Stimulated activated CD8-positive, alpha-beta memory T cell treated with anti-CD3 and anti-CD28 coated beads, Interleukin-4, amount 100 ng/mL, for 1 hour (primary cell): ENCODE measurements at places on chromosomes 4 and X.

- no peak for DNase-seq
These were observed 91.7 kb upstream of the RPA4 start for GRCh38 chrX:96792047-96792446.

DNA sequence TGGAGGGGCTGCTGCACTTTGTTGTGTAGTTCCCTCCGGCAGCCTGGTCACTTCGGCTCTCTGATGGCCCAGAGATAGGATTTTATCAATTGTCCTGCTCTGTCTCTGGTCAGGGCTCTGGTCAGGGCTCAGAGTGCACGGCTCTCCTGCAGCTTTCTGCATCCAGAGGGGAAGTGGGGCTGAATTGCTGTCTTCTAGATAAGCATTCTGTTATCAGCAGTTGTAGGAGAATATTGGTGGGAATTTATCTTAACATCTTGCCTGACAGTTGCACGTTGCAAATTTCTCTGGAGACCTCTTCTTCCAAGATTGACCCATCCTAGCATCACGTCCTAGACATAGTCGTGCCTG lies 62.8 kb downstream of the FAM193A start:
- no peak for DNase-seq

DNA sequence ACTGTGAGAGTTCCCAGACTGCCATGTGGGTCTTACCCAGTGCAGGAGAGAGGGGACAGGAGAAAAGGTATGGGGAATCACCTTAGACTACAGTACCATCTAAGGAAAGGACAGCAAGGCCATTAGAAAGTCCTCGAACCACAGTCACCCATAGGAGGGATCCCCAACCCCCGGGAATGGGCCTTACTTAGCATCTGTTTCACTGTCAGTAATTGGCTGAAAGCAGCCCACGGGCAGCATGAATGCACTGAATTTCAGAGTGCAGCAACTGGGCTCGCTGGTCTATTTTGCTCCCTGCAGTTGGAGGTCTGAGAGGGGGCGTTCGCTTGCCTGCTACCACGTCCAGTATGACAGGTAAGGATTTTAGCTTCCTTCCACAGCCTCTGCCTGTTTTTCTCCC lies 50.4 kb upstream of the KLHL8 start:
- no peak for DNase-seq

DNA sequence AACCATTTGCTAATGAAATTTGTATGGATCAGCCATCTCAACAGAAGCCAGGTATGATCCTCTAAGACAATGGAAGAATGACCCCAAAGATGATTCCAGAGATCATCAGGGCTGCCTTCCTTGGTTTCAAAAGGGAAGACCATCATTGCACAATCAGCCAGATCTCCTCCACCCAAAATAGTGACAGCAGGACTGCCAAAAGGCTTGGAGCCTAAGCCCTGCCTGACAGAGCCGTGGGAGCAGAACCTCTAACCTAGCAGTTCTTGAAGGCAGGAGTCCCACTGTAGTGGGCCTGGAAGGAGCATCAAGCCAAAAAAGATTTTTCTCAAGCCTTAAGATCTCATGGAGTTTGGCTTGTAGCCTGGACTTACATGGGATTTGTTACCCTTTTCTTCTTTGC lies 226.0 kb downstream of the RASL11B start:
- no peak for DNase-seq

- no peak for DNase-seq
These were observed 74.5 kb upstream of the BOD1L1 start for GRCh38 chr4:13701937-13702446.

- DNase-seq = no peak
These were observed 209.2 kb downstream of the ADAM29 start for GRCh38 chr4:175127314-175127713.

DNA sequence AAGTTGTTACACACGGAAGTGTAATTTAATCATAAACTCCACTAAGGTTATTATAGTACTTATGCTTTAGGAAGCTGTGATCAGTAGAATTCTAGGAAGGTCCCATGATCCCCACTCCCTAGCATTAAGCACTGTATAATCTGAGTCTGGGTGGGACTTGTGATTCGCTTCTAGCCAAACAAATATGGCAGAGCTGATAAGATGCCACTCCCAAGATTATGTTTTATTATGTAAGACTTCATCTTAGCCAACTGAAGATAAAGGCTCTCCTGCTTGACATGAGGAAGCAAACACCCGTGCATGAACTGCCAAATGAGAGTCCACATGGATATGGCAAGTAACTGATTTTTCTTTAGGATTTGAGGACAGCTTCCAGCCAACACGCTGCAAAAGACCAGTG lies 186.4 kb upstream of the NDST3 start:
- no peak for DNase-seq

DNA sequence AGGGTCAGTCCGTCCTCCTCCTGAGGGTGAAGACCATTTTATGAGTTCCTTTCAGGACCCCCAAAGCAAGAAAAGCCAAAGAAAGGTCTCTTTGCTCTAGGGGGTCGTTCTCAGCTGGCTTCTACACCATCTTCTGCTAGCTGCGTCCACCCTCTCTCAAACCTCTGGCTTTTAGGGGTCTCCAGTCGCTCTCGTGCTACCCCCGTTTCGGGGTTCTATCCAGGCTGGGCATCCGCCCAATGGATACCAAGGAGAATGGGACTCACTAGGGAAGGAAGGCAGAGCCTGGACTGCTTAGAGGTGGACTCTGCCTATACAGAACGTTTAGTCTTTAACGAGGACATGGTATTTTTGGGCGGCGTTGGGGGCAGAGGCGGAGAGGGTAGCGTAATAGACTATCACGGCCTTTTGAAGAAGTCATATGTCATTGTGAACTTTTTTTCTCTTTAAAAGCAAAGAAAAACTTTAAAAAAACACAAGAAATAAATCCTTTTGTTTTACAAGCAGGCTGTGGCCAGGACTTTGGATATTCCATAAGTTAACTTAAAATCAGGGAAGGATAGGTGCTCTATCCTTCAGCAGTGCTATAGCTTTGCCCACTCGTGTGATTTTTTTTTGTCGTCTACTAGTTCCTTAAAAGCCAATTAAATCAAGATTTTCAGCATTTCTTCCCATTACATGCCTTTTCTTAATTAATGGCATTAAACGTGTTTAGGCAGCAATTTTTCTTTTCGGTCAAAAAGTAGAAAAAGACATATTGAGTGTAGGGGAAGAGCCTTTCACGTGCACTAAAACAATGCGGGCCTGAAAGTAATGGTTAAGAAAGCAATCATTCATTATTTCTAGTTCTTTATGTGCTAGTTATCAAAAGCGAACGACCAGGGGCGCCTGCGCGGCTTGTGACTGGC lies 7.2 kb upstream of the PITX2 start:
- DNase-seq = no peak

DNA sequence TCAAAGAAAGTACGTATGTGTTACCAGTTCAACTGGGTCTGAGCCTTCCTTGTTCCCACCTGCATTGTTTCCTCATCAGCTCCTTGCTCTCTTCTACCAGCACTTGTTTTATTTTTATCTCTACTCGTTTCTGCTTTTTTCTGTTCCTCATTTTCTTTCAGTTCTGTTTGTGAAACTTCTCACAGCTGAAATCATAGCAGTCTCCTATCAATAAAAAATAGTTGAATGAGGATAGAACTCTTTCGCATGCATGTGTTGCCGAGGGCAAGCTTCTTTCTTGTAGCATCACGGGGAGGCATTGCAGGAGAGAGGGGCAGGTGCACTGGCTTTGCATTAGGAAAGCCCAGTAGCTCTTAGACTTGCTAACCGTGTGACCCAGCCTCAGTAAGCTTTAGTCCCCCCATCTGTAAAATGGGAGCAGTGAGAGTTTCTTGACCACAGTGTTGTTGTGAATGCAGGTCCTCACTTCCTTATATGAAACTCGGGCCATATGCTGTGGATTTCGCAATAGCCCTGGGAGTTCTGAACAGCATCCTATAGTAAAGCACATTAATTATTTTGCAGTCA lies 24.7 kb downstream of the OFD1 start:
- no peak for DNase-seq

GRCh38 chr4:154928640-154929257 lies 147.7 kb downstream of the RBM46 start:
- no peak for DNase-seq

GRCh38 chr4:169226565-169226964 lies 44.2 kb downstream of the SH3RF1 start:
- no peak for DNase-seq

DNA sequence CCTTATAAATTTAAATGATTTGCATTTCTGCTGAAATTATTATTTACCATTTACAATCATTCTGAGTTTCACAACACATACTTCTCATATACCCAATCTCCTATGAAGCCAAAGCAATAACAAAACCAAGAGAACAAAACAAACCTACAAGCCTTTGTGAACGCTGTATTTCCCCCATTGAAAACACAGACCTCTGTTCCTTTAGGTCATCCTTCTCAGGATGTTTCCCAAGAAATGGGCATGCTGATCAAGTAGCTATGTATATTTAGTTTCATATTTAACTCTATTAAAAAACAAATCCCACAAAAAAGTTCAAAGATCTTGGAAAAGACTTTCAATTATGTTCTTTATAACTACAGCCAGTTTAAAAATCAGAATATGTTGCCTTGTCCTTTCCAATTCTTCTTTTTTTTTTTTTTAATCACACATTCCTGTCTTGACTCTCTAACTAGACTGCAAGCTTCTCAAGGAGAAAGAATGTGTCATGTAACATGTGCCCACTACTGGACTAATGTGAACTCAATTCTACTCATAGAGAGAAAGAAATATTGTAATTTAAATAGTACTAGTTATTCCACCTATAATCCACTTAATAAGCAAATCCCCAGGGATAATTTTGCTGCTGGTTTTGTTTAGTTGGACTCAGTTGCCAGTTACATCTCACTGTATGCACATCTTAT lies 84.3 kb upstream of the PRSS48 start:
- DNase-seq = no peak

GRCh38 chr4:27350161-27350560 lies 489.5 kb downstream of the STIM2 start:
- DNase-seq = no peak

DNA sequence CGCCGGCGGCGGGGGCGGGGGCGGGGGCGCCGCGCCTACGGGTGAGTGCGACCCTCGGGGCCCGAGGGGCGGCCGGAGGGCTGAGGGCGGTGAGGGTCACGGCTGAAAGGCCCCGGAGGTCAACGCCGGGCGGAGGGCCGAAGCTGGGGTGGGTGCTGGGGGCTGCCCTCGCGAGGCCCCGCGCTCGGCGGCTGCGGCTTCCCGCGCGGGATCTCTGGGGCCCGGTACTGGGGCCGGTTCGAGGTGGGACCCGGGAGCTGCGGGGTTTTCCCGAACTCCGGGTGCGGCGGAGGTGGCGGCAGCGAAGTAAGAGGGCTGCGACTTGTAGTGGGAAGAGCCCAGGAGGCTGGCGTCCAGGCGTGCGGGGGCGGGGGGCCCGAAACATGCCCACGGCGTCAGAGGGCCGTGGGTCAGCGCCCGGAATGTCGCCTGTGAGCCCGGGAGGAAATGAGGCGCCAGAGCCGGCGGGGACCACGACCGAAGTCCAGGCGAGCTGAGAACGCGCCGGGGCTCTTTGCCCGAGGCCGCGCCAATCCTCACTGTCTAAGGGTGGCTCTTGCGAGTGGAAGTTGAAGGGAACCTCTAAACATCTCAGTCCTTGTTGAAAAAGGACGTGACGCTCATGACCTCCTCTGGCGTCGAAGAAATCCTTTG lies 407 bp downstream of the IL13RA1 start:
- DNase-seq = no peak

DNA sequence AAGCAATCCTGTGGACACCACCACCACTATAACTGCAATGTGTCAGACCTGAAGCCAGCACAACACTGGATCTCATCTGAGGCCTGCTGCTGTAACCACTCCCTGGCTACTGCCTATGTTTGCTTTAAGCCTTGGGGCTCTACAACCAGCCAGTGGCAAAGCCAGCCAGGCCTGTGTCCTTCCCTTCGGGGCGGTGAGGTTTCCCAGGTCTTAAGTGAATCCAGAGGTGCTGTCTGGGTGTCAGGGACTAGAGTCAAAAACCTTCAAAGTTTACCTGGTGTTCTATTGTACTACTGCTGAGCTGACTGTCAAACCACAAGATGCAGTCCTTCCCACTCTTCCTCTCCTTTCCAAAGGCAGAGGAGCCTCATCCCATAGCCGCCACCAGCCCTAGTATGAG lies 750.5 kb downstream of the FAM133A start:
- DNase-seq = no peak

DNA sequence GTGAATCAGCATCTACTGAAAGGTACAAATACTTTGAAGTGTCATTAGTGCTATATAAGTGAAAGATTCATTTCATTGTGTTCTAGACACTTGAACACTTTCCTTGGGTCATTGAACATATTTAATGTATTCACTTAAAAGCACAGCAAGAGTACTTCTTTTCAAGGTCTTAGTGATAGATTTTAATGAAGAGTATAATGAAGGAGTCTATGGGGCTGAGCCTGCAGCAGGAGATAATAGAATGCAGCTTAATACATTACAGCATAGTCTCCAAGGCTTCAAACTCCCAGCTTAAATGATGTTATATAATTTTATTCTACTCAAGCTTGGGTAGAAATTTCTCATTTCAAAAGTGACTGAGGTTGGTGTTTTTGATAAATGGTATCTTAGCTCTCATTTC lies 66.1 kb upstream of the VEGFC start:
- DNase-seq = no peak

DNA sequence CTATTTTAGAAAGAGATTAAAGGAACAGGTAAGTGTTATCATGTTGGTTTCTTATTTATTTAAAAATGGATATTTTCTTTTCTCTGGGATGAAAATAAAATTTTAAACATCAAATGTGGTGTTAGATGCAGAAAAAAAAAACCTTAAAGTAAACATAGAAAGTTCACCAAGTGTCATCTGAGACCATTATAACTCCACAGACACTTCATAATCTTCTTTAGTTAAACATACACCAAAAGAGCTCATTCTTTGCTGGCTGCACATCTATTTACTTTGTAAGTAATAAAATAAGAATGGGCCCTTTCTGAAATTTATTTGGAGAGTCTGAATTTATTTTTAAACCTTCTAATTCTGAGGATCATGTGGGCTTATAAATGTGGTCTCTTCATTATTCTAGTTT lies 460.7 kb upstream of the CTSO start:
- DNase-seq = no peak

- DNase-seq = no peak
These were observed 26.6 kb upstream of the SNCA start for GRCh38 chr4:89863533-89863932.

DNA sequence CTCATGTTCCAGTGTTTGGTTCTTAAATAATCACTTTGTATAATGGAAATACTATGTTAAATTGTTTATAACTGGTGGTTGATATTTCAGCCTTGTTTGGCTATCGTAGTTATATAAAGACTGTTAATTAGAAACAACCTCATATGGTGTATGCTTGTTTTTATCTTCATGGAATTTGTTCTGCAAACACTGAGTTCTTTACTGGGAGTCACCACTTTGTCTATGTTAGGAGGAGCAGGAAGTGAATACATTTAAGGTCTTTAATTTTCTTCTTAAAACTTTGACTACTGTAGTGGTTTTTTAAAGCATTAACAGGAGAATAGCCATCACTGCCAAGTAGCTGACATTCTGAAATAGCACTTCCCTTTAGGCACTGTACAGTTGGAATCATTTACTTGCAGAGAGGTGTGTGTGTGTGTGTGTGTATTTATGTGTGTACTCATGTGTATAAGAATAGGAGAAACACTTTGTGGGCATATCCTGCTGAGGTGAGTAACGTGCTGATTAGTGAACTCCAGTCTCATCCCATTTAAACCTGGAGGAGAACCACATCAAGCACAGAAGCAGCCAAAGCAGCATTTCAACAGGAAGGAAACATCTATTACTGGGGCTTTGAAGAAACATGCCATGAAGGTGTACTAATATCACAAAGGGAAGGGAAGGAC lies 37.8 kb downstream of the TET2 start:
- DNase-seq = no peak

GRCh38 chrX:43813898-43814297 lies 68.4 kb downstream of the MAOB start:
- DNase-seq = no peak

GRCh38 chr4:125677665-125678307 lies 363.0 kb downstream of the FAT4 start:
- no peak for DNase-seq
